ENCODE measurements at places on chromosomes 1 and 21.

- no peak for DNase-seq
These were observed 1.9 kb upstream of the S100A3 start for GRCh38 chr1:153550827-153551500.

GRCh38 chr1:21293537-21294265 is 3.4 kb upstream of the ECE1 start:
- no peak for DNase-seq

GRCh38 chr1:235113183-235113917 is 15.3 kb downstream of the TOMM20 start:
- no peak for DNase-seq

- DNase-seq = no peak
These were observed 151.1 kb downstream of the LYPLAL1 start for GRCh38 chr1:219324629-219325367.

GRCh38 chr1:155717041-155717440 is 28.1 kb downstream of the DAP3 start:
- DNase-seq = no peak

DNA sequence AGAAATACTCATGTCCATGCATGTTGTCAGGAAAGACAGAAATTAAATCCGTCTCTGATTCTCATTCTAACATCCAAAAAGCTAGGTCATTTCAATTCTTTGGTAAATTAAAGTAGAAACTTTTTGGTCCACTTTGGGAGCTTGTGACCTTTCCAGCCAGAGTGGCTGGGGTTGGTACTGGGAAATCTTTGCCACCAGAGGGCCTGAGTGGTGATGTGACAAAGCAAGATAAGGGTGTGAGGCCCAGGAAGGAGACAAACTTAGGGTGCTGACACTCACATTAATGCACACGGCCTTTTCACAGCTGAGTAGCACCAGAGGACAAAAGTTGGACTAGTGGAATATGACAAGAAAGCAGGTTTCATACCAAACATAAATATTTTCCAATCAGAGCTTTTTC is 144.3 kb downstream of the DNM3 start:
- DNase-seq = peak; percentile 29

DNA sequence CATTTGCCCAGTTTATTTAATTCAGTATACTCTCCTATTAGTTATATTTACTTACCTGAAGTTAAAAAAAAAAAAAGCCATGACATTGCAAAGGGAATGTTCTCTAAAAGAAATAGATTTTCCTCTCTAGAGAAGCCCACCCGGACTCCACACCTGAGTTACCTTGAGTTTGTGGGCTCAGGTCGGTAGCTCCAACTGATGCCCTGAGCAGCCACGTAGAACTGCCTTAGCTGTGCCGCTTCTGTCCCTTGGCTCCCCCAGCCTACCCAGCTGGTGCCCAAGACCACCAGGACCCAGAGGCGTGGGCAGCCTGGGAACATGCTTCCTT is 250 bp downstream of the F5 start:
- no peak for DNase-seq

DNA sequence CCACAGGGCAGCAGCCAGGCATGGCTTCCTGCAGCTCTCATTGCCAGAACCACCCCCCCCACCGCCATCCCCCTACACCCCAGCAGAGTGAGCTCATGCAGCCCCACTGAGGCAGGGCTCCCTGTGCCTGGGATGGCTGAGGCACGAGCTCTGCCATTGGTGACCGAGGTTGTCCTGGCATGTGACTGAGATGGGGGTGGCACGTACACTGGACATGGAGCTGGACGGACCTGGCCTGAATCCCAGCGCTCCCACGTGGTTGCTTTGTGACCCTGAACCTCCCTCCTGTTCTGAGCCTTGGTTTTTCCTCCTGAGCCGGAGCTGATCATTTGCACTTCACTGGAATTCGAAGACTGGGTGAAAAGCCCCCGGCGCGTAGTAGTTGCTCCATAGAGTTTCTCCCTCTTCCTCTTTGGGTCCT is 28.3 kb downstream of the ALPL start:
- DNase-seq = no peak

- DNase-seq = no peak
These were observed 16.4 kb downstream of the GPSM2 start for GRCh38 chr1:108893141-108893530.

DNA sequence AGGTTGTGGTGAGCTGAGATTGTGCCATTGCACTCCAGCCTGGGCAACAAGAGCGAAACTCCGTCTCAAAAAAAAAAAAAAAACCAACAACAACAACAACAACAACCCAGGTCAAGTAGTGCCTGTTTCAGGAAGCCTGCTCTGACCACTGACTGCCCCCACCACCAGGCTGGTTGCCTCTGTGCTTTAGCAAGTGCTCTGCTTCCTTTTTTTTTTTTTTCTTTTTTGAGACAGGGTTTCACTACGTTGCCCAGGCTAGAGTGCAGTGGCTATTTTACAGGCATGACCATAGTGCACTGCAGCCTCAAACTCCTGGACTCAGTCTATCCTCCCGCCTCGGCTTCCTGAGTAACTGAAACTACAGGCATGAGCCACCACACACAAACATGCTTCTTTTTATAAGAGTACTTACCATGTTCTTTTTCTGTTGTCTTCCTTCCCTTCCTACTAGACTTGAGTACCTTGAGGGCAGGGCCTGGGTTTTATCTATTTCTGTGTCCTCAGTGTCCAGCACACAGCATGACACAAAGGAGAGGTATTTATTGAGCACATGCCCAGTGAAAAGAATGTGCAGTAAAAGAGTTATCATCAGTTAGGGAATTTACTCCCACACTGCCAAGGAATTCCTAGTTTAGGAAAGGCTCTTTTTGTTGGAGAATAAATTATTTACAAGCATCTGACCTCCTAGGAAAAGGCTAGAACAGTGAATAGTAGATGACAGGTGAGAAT is 9.9 kb upstream of the COA7 start:
- DNase-seq = no peak

- no peak for DNase-seq
These were observed 12.0 kb downstream of the CLEC20A start for GRCh38 chr1:178484698-178485225.

GRCh38 chr1:119302011-119302410 is 66.6 kb upstream of the HAO2 start:
- DNase-seq = no peak

DNA sequence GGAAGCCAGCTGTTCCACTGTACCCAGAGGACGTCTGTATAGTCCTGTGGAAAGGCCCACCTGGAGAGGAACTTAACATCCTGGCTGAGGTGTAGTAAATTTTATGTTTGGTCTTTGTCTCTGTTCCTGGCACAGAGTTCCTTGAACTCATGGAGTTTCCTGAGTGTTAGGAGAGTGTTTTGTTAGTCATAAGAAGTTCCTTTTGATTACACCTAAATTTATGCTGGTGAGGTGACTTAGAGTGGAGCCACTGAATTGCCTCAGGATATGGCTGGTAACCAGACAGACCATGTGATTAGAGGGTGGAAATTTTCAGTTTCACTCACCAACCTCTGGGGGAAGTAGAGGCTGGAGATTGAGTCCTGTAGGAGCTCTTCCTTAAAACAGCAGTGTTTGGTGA is 57.9 kb downstream of the RASAL2 start:
- no peak for DNase-seq

DNA sequence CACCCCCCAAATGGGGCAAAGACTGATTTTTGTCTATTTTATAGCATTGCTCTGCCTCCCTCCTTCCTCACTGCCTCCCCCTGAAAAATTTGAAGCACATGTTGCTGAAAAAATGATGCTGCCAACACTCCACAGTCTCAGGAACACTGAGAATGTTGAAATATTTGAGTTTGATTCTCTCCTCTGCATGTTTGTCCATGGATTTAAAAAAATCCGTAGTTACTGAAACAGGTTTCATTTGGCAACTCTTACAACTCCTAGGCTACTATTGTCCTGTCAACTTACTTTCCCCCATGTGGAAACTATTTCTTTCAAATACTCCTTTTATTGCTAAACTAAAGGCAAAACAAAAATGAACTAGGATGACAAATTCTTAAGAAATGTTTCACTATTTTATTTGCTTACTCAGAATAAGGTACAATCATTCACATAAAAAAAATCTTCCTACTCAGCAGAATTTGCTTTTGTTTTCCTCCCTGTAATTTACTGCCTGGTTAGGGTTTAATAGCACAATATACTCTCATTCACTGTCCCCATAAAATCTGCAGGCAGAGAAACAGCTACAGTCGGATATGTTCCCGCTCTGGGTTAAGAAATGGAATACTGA is 50.2 kb downstream of the C21orf91 start:
- no peak for DNase-seq

DNA sequence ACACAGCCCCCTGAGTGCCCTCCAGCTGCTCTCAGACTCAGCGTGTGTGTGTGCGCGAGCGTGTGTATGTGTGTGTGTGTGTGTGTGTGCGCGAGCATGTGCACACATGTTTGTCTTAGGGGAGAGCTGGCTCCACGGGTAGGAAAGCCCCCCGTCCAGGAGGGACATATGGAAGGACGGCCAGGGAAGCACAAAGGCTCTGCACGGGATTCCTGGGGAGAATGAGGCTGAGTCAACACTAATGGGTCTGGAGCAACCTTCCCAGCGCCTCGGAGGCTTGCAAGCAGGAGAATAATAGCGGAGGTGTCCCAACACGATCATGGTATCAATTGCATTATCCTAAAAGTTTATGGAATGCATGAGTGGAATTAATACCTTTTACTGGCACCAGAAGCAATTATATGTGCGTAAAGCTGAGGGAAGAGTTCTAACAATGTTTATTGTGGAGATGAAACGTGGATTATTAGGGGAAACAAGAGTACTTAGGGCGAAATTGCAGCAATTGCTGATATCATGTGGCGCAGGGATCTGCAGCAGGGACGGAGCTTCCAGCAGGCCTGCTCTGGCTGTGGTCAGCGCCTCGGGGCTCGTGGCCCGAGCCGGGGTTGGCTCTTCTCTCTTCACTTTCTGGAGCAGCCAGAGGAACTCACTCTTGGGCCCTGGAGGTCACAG is 40.3 kb upstream of the CCDC27 start:
- no peak for DNase-seq

- DNase-seq = no peak
These were observed 26.9 kb downstream of the NPHS2 start for GRCh38 chr1:179548666-179549367.

DNA sequence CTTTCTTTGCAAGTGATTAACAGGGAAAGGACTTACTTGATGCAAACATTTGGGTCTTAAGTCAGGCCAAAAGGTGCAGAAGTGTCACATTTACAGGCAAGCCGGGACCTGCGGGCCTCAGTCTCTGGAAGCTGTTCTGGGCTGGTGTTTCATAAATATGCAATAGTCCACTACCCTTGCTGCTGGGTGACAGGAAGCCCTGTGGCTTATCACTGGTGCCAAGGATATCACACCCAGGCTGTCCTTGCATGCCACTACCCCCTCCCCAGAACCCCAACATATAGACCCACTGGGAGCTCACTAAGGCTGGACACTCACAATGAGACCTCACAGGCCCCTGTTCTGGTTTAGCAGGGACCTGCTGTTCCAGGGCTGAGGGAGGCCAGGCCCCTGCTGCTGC is 3.4 kb upstream of the LEFTY2 start:
- DNase-seq = no peak

GRCh38 chr1:71252900-71253299 is 172.1 kb upstream of the ZRANB2 start:
- no peak for DNase-seq

- DNase-seq = no peak
These were observed 15.4 kb upstream of the NASP start for GRCh38 chr1:45568421-45568820.

- no peak for DNase-seq
These were observed 25.0 kb downstream of the WNT4 start for GRCh38 chr1:22117851-22118250.

GRCh38 chr1:1479547-1480487 is 8.3 kb downstream of the ATAD3B start:
- no peak for DNase-seq

DNA sequence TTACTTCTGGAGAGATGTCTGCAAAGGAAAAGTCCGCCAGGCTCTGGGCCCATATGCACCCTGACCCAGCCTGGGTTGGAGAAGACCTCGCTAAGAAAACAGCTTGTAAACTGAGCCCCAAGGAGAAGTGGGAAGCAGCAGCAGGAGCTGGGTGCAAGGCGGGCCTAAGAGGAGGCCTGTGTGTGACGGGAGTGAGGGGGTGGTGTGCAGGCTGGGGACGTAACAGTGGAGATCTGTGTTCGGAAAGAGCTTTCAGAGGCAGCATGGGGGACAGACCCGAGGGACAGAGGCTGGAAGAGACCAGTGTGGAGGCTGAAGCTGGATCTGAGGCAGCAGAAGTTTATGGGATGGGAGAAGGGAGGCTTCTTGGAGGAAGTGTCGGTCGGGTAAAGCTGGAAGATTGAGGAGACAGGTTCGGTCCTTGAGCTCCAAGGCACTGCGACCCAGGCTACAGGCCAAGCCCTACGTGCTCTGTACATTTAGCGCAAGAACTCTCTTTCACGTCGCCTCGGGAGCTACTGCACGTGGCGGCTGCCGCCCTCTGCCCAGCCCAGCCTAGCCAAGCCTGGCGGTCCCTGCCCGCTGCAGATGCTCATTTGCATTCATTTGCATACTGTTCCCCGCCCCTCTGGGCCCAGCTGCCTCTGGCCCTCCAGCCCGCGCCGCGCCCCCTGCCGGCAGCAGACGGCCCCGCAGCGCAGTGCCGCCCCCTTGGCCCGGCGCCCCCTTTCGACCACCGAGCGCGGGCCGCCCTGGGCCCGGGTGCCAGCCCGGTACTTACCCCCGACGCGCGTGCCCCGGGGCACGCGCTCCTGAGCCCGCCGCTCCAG is 6.3 kb downstream of the HPCA start:
- DNase-seq = peak; percentile 16

GRCh38 chr1:172653015-172653709 is 5.7 kb upstream of the FASLG start:
- no peak for DNase-seq

- DNase-seq = no peak
These were observed 132.7 kb downstream of the PLPPR4 start for GRCh38 chr1:99397029-99397428.

GRCh38 chr1:215064327-215064726 is 18.2 kb upstream of the KCNK2 start:
- no peak for DNase-seq

DNA sequence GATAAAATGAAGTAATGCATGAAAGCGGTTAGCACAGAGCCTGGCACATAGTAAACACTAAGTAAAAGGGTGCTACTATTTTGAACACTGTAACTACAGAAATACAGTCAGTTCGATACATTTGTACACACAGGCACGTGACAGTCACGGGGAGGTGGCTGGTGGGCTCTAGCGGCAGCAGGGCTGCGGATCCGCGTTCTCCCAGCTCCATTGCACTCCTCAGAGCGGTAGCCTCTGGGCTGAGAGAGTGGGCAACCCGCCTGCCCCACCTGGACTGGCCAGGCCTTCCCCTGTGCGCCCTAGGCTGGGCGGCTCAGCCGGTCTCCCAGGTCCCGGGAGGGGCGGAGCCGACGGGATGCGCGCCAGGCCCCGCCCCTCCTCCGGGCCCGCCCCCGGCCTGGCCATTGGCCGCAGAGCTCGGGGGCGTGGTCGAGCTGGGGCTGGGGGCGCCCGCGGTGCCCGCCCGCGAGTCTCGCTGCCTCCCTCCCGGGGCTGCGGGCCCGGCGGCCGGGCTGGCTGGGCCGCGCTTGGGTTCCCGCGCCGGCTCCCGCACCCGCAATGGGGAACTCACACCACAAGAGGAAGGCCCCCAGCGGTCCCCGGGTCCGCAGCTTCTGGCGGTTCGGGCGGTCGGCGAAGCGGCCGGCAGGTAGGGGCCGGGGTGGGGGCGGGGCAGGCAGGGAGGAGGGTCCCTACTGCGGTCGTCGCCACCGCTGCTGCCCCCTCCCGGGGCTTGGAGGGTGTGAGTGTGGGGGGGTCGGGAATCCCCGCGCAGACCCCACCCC is 51.2 kb upstream of the SYNC start:
- peak; percentile 78 for DNase-seq

GRCh38 chr1:15678578-15678977 is 5.5 kb upstream of the PLEKHM2 start:
- no peak for DNase-seq

- no peak for DNase-seq
These were observed 103.3 kb upstream of the GRIK3 start for GRCh38 chr1:37137601-37138000.

All from SHP77 (cell line).